ENCODE measurements at places on chromosomes 3 and 15. TPM values are rescaled to one million over a fixed set of nuclear protein-coding genes. Genes with fewer than 3 reads are reported as not detected.

TYRO3 gene
- 25.9 TPM for total RNA-seq

MINDY2 gene
- total RNA-seq, result 10.3 TPM

CHRNA3 gene
- 0.37 TPM for total RNA-seq

TGM4 gene
- total RNA-seq, result not detected

ARHGAP11A gene
- 44.1 TPM for total RNA-seq

ASB14 gene
- not detected for total RNA-seq

C3orf22 gene
- not detected for total RNA-seq

SLC22A13 gene
- not detected for total RNA-seq

GRAMD2A gene
- not detected for total RNA-seq

APOD gene
- 2.9 TPM for total RNA-seq

ILDR1 gene
- not detected for total RNA-seq

TCF12 gene
- 55.3 TPM for total RNA-seq

PPP1R2 gene
- 133 TPM for total RNA-seq

PLOD2 gene
- 0.17 TPM for total RNA-seq

LMOD3 gene
- total RNA-seq, result not detected

ALDH1A2 gene
- total RNA-seq, result not detected

POPDC2 gene
- total RNA-seq, result 0.06 TPM

CFAP20DC gene
- total RNA-seq, result 2.2 TPM

NSUN3 gene
- total RNA-seq, result 6.3 TPM

RPS27L gene
- total RNA-seq, result 216 TPM

TNFAIP8L3 gene
- total RNA-seq, result not detected

CCR1 gene
- 16.2 TPM for total RNA-seq

SYNPR gene
- total RNA-seq, result not detected

LMAN1L gene
- total RNA-seq, result not detected

Data from G401 (cell line).